ENCODE measurements at places on chromosomes 4 and X. TPM values are rescaled to one million over a fixed set of nuclear protein-coding genes. Genes with fewer than 3 reads are reported as not detected.

Gene PAQR3
- total RNA-seq: 14.2 TPM

Gene CCDC158
- 1.0 TPM for total RNA-seq

Gene ADAM29
- not detected for total RNA-seq

Gene GLOD5
- total RNA-seq: 2.0 TPM

Gene TASL
- total RNA-seq: 2.0 TPM

Gene PAGE2
- total RNA-seq: not detected

Gene RAB39B
- total RNA-seq: 0.30 TPM

Gene PDHA2
- not detected for total RNA-seq

Gene SLC16A2
- 3.1 TPM for total RNA-seq

Gene DUX4
- not detected for total RNA-seq

Gene REELD1
- 1.3 TPM for total RNA-seq

Gene CDKL2
- total RNA-seq: 3.7 TPM

Gene USO1
- total RNA-seq: 111 TPM

Gene ADH1A
- total RNA-seq: 1.9 TPM

Gene GAGE1
- total RNA-seq: not detected

Gene MMRN1
- total RNA-seq: 19.3 TPM

Gene TRAM1L1
- 0.33 TPM for total RNA-seq

Gene VCX3A
- not detected for total RNA-seq

Gene COX7B2
- total RNA-seq: not detected

Data from upper lobe of left lung (tissue), 6 donors.